ENCODE measurements at places on chromosomes 13 and 19.

GRCh38 chr13:39468306-39468705, 134.7 kb downstream of the LHFPL6 start:
- DNase-seq = no peak

GRCh38 chr13:47027780-47028437, 131.1 kb upstream of the HTR2A start:
- DNase-seq = no peak

GRCh38 chr13:88097541-88097940, 426.4 kb downstream of the SLITRK5 start:
- DNase-seq = no peak

- DNase-seq = peak; percentile 78
These were observed 3.6 kb upstream of the KCNN4 start for GRCh38 chr19:43784241-43784980.

GRCh38 chr19:32403291-32403995, 2.1 kb upstream of the DPY19L3 start:
- DNase-seq = no peak

DNA sequence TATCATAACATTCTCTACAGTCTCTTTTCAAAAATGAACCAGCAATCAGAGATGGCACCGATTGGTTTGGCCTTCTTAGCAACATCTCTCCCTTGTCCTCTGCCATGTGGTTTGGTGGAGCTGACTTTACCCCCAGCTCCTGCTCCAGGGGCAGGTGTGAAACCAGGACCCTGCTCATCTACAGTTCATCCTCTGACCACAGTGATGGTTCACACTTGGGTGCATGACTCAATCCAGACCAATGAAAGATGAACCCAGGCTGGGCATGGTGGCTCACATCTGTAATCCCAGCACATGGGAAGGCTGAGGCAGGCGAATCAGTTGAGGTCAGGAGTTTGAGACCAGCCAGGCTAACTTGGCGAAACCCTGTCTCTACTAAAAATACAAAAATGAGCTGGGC, 33.6 kb upstream of the FFAR2 start:
- no peak for DNase-seq

DNA sequence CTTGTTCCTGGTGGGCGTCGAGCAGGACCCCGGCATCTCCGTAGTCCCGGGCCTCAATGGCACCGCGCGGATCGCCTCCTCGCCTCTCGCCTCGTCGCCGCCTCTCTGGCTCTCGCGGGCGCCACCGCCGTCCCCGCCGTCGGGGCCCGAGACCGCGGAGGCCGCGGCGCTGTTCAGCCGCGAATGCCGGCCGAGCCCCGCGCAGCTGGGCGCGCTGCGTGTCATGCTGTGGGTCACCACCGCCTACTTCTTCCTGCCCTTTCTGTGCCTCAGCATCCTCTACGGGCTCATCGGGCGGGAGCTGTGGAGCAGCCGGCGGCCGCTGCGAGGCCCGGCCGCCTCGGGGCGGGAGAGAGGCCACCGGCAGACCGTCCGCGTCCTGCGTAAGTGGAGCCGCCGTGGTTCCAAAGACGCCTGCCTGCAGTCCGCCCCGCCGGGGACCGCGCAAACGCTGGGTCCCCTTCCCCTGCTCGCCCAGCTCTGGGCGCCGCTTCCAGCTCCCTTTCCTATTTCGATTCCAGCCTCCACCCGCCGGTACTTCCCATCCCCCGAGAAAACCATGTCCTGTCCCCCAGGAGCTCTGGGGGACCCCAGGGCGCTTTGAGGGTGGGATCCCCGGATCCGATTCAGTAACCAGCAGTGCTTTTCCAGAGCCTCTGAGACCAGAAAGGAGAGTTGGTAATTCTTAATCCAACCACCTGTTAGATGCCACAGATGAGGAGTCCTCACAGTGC, 885 bp downstream of the MLNR start:
- no peak for DNase-seq

- no peak for DNase-seq
These were observed 734.8 kb upstream of the GPC6 start for GRCh38 chr13:92491839-92492238.

GRCh38 chr13:31880851-31881494, 141.6 kb downstream of the RXFP2 start:
- no peak for DNase-seq

- DNase-seq = no peak
These were observed 85.8 kb downstream of the SLC10A2 start for GRCh38 chr13:102980331-102980982.

- no peak for DNase-seq
These were observed 121.0 kb downstream of the AKAP11 start for GRCh38 chr13:42392716-42393572.
